ENCODE measurements at places on chromosomes 1 and 21.

GRCh38 chr1:156641761-156642264 lies at the start of gene BCAN:
TSS of gene BCAN (plus strand) at chr1:156642117. CDS start at chr1:156646055, 3,938 bp downstream.
- no peak for DNase-seq

- DNase-seq, result no peak
These were observed 120.8 kb upstream of the GADD45A start for GRCh38 chr1:67564193-67564592.

DNA sequence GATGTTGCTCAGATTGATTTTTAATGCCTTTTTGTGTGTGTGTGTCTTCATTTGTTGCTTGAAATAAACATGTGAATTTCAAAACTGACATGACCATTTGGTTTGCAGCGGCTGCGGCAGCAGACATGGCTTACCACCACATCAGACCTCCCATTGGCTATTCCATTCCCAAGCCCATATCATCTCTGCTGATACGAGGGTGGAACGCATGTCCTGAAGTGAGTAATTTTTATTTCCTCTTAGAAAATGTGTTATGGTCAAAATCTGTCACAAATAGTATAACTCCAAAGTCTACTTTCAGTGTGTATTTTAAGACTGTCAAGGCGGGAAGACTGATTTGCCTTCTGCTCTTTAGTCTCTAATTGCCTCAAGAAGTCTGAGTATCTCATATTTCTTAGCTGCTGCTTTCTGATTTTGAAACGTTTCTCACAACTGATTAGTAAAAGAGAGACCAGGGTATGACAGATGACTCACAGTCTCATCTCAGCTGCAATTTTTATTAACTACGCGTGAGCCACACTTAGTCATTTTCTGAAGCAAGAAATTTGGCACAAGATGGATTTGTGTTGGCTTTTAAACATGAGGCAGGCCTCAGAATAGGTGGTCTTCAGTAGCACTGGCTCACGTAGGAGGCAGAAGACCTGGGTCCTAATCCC lies 49.0 kb downstream of the LRRC53 start:
- no peak for DNase-seq

DNA sequence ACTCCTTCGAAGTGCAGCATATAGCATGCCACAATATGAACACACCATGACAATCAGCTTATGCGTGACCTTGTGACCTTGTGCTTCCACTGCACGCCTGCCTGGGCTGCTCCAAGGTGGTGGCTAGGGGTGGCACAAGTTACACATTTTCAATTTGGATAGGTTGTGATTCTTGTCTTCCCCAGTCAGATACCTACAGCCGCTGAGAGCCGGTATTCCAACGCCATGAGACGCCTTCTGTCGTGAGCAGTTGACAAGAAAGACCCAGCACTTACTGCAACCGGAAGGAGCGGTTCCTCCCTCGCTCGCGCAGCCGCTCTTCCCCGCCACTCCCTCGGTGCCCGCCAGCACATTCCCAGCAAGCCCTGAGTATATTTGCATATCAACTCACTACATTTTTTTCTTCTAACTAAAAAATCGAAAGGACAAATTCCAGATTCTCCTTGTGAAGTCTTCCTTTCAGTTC lies 359 bp upstream of the RNU11 start:
- peak; percentile 96 for DNase-seq

DNA sequence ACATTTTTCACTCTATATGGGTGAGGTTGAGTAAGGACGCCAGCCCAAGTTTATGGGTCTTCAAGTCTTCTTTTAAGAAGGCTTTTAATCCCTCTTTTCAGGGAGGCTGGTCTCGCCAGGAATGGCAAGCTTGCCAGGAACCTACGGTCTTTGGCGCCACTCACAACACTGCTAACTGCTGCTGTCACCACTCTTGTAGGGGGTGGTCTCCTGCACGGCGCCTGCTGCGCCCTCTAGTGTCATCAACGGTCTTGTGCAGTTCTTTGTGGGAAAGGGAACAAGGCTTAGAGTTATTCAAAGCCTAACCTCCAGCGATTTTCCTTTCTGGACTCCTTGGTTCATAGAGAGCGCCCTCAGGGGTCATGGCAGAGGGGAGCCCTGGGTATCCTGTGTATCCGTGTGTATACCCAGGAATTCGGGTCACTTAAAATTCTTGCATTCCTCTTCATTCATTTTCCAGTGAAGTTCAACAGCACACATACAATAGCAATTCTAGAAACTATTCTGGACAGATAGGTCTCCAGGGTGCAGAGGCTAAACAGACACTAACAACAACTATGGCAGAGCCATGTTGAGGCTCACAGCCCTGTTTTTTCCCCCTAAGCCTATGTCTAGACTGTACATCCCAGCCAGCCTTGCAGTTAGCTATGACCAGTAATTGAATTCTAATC lies 392.8 kb upstream of the CAMK1G start:
- DNase-seq, result peak; percentile 44

DNA sequence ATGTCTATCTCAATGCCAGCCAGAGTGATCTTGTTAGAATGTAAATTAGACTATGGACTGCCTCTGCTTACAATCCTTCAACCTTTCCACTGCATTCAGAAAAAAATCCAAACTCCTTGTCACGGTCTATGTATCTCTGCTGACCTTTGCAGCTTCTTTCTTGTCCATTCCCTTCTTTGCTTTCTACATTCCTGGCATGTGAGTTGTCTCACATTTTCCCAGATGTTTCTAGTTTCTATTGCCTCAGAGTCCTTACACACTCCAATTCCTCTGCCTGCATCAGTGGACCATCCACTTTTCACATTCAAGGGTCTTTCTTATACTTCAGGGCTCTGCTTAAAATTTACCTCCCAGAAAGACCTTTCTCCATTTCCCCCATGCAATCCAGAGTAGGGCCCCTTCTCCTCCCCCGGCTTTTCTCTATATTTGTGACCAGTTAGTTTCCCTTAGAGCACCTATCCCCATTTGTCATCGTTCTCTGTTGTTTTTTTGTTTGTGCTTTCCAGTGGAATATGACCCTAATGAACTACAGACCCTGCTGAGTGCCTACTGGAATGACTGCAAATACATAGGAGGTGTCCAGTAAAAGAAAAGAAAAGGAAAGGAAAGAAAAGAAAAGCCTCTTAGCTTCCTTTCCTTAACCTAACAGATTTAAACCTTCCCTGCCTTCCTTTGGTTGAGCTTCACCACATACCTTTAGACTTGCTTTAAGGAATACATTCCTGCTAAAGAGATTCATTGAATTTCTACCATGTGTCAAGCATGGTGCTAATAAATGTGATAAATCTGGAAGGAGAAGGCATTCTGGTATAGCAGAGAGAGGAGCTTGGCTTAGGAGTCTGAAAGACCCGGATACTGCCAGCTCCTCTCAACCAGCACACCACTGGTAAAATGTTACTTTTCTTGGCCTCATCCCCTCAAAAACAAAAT lies 102.0 kb downstream of the DIRAS3 start:
- no peak for DNase-seq

DNA sequence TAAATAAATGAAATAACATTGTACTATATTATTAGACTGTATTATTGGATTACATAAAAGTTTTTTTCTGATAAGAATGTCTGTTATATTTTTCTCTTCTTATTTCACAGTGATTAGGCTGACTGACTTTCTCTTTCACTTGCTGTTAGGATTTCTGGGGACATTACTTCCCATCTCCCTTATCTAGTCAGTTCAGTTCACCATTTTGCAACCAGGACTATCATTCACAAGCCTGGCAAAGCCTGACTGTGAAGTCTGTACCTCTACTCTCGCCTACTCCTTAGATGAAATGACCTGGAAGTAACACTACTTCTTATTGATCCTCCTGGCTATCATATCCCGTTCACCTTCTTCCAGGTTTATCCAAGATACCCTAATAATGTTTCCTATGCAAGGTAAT lies 676.6 kb downstream of the USP25 start:
- no peak for DNase-seq

DNA sequence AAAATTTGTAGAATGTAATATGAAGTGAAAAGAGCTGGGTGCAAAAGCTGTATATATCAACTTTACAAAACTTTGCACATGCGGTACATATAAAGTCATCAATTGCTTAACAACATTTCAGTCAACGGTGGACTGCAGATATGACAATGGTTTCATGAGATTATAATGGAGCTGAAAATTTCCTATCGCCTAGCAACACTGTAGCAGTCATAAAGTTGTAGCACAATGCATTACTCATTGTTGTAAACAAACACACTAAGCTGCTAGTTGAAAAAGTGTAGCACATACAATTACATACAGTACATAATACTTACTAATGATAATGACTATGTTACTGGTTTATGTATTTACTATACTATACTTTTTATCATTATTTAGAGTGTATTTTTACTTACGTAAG lies 64.0 kb downstream of the RGS7 start:
- DNase-seq, result no peak

DNA sequence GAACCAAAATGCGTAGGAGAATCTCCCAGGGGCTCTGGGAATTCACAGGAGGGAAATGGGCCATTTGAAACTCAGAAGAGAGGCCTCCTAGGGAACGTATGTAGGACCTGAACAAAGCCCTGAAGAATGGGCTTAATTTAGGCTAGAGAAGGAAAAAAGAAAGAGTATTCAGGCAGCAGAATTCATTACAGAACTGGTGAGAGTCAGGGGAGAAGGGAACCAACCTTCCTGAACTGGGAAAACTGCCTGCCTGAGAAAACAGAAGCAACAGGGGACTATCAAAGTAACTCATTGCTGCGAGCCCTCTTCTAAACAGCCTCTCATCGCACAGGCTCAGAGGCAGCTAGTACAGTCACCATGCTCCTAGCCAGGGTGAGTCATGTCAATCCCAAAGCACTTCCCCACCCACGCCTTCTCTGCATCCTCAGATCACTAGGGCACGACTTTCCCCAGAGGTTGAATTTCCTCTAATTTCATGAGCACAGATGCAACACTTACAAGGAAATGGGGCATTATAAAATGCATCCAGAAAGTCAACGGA lies 98.1 kb downstream of the ADSS2 start:
- DNase-seq, result no peak

GRCh38 chr1:241825581-241825980 lies 22.4 kb upstream of the EXO1 start:
- no peak for DNase-seq

- no peak for DNase-seq
These were observed 20.6 kb upstream of the ELOA start for GRCh38 chr1:23722652-23723051.

- DNase-seq, result no peak
These were observed 1.0 kb downstream of the OLFML2B start for GRCh38 chr1:162022626-162023025.

- no peak for DNase-seq
These were observed 38.7 kb upstream of the COL24A1 start for GRCh38 chr1:86195281-86195680.

DNA sequence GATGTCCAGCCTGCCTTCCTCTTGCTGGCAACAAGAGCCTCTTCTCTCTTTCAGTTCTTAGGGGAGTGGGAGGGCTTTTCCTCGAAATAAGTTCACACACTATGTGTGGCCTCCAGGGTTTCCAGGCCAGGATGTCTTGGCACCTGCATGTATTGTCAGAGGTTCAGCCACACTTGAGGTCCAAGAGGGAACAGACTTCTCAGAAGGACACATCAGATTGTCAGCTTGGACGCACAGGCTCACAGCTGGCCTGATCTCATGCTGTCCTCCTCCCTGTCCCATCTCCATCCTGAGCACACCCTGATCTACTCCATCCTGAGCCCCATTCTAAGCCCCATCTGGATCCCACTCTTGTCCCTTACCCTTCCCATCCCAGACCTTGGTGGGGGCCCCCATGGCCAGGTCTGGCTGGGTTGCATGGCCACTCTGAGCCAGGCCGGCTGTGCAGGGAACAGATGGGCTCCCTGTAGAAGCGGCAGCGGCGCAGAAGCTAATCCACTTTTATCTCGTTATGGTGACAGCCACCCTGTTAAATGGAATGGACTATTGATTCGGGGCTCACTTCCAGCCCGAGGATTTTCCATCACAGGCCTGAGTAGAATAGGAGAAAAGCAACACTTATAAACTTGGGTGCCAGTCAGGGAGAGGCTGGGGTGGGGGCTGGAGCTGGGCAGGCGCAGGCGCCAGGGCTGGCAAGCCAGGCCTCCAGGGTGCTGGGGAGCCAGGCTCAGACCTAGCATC lies 85.1 kb upstream of the CSF3R start:
- no peak for DNase-seq

GRCh38 chr1:61104220-61104671 lies 21.9 kb downstream of the NFIA start:
- no peak for DNase-seq

GRCh38 chr21:36722370-36723368 lies 23.8 kb downstream of the SIM2 start:
- no peak for DNase-seq

DNA sequence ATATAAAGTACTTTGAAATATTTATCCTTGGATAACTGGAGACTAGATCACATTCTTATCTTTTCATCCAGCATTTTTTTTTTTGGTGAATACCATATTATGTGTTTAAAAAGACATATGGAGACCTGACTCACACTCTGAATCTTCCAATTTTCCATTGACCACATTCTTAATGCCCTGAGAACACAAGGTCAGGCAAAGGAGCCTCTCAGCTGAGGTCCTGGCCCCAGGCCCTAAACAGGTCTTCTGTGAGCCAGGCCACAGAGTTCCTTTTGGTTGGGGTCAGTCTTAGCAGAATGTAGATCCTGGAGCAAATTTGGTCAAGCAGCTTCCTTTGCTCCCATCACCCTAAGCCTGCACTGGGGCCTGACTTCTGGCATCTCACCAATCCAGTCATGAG lies 390.1 kb upstream of the ST6GALNAC5 start:
- DNase-seq, result no peak

- no peak for DNase-seq
These were observed 12.8 kb downstream of the BACE2 start for GRCh38 chr21:41180752-41181151.

GRCh38 chr1:54973205-54973921 lies 7.1 kb upstream of the TMEM61 start:
- no peak for DNase-seq

GRCh38 chr1:245225322-245226202 lies 70.8 kb downstream of the KIF26B start:
- peak; percentile 49 for DNase-seq

DNA sequence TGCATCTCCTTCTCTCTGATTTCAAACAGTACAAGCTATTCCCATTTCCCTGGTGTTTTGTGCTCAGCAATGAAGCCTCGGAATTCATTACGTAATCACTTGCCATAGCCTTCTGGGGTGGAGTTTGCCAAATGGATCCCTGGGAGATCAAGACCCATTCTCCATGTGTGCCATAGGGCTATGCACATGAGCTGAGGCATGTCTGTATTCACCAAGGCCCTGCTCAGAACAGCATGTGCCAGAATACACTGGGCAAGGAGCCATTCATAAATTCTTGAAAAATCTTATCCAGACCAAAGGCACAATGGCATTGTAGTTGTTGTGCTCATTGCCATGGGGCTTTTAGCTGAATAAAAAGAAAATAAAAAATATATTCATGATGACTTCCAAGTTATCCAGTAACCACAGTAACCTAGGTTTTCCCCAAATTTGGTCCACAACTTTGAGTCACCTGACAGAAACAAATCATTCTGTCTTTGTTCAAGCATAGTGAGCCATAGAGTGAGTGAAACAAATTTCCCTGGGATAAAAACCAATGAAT lies 53.0 kb downstream of the CRB1 start:
- DNase-seq, result no peak
